Stimulated activated CD8-positive, alpha-beta memory T cell treated with anti-CD3 and anti-CD28 coated beads, Interleukin-15, amount 100 ng/mL, for 48 hours (primary cell): ENCODE measurements at places on chromosomes 1 and 21.

GRCh38 chr1:71918630-71919029 is 363.7 kb downstream of the NEGR1 start:
- DNase-seq: no peak

- DNase-seq: no peak
Observed at GRCh38 chr1:202164271-202165037, 4.1 kb upstream of the PTPN7 start.

DNA sequence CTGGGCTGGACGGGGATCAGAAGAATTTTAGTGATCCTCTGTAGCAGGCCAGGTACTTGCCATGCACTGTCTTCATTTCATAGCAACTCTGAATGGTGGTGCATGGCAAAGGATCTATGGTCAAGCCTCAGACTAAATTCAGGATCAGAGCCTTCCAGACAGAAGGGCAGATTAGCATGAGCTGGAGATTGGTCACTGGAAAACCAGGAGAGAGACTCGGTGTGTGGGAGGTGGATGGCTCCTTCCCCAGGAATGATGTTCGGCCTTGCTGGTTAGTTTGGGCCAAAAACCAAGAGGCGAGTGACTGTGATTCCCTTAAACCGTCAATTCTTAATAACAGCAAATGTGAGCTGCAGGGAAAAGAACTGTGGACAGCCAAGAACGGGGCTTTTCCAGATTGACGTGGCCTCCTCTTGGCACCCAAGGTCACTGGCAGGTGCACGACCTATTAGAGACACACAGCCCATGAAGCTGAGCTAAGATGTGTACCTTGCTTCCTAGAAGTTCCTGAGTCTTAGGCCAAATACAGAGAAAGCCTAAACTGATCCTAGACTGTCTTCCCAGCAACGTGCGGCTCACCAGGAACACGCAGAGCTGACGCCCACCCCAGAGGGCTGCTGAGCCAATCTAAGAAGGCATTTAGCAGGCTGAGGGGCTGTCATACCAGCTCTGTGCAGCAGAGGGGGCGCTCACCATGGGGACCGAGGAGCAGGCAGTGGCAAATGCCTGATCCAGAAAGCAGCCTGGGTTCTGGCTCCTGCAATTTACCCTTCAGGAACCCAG is 18.5 kb downstream of the ALDH4A1 start:
- peak; percentile 50 for DNase-seq

GRCh38 chr1:234820597-234820996 is 210.6 kb upstream of the IRF2BP2 start:
- DNase-seq: no peak

- no peak for DNase-seq
Observed at GRCh38 chr1:25922971-25923552, 16.8 kb upstream of the STMN1 start.

DNA sequence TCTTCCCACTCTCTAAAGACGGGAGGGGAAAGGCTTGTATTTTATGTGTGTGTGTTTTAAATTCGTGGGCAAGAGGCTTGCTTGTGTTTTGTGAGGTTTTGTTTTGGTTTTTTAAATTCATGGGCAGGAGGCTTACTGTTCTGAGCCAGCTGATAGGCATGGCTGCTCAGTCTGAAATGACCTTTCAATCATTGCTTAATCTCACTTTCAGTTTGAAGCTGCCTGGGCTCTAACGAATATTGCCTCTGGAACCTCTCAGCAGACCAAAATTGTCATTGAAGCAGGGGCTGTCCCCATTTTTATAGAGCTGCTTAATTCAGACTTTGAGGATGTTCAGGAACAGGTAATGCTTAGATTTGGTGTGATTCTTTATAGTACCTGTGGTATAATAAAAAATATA is 20.3 kb upstream of the TXLNA start:
- no peak for DNase-seq

- DNase-seq: no peak
Observed at GRCh38 chr1:50972766-50973165, 2.7 kb downstream of the CDKN2C start.

DNA sequence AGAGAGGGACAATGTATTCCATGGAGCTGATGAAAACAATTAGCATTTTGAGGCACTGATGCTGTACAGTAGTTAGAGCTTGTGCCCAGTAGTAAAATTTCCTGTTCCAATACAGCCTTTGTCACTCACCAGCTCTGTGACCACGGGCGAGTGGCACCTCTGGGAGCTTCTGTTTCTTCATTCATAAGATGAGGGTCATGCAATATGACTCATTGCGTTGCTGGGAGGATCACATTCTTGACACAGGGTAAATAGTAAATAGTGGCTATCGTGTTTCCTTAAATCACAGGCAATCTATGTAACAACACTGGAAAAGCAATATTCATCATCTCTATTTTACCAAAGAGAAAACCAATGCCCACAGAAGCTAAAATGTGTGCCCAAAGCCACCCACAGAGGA is 4.5 kb upstream of the LRRC52 start:
- DNase-seq: no peak

GRCh38 chr1:64019818-64020217 is 183.6 kb upstream of the UBE2U start:
- no peak for DNase-seq

- no peak for DNase-seq
Observed at GRCh38 chr1:225480825-225481434, 53.1 kb upstream of the LBR start.

- DNase-seq: no peak
Observed at GRCh38 chr1:110921953-110922352, 41.8 kb downstream of the LRIF1 start.

DNA sequence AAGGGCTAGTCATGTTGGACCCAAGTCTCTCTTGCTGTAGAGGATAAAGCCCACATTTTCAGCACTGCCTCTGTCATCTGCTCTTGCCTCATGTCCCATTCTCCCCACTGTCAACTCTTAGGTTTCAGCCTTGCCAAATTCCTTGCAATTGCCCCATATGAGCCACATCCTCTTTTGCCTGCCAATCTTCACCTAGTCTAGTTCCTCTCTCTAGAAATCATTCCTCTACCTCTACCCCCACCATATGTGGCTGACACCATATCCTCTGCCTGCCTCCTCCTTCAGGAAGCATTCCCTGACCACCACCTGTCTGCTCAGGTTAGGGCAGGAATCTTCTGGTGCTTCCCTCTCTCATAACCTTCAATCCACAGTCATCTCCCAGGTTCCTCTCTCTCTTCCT is 38.2 kb downstream of the SLC9A1 start:
- no peak for DNase-seq

GRCh38 chr1:25568090-25568833 is 24.9 kb downstream of the LDLRAP1 start:
- no peak for DNase-seq

DNA sequence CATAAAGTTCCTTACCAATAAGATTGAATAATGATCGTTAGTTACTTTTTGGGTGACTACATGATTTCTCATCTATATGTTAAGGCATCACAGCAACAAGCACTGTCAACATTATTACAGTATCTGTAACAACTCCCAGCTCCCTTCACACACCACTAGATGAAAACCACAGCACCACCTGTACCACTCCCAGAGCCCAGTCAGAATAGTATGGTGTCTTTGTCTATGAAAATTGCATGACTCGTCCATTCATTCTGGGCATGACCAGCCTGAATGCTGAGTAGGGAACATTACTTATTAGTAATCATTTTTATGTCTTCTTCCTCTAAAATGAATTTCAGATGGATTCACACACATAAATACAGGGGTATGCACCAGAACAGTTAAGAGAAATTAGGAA is 7.0 kb downstream of the OLFML2B start:
- no peak for DNase-seq
